ENCODE measurements at places on chromosomes 3 and 15.

GRCh38 chr15:40511093-40511471 lies 40.3 kb downstream of the CHST14 start:
- DNase-seq, result peak; percentile 23

DNA sequence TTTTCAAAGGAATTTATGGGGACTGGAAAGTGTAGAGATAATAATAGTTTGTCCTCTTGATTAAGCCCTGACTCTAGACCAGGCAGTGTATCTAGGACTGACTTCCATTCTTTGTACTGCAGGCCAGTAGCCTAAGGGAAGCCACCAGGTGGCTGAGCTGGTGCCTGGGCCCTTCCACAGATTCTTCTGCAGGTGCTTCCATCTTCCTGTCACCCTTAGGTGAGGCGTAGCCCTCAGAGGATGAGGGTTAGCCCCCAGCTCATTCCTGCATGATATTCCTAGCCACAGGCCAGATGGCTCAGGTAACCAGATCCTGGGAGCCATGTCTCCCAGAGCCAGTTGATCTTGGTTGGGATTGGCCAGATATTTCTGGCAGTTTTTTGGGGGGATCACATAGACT lies 169.0 kb upstream of the IL12A start:
- no peak for DNase-seq

- DNase-seq, result peak; percentile 54
These were observed 193.0 kb downstream of the ATP10A start for GRCh38 chr15:25670025-25670554.

GRCh38 chr3:116034794-116035193 lies 410.5 kb downstream of the LSAMP start:
- no peak for DNase-seq

GRCh38 chr3:31533169-31534064 lies 692 bp downstream of the STT3B start:
- peak; percentile 84 for DNase-seq

- no peak for DNase-seq
These were observed 478.9 kb downstream of the NLGN1 start for GRCh38 chr3:173876476-173876875.

- no peak for DNase-seq
These were observed 298.5 kb downstream of the DIPK2A start for GRCh38 chr3:144270100-144270499.

DNA sequence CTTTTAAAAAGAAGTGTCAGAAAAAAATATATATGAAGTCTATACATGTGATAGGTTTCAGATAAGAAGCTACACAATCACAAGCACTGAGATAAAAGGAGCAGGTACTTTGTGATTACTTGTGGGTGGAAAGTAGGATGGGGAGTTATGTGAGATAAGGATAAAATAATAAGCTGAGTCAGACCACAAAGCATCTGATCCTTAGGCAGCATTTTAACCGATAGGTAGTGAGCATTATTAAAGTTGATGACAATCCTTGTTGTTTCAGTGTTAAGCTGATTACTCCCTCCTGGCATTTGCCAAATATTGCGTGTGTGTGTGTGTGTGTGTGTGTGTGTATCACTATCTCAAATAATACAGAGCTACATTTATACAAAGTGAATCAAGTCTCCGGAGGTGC lies 483.1 kb downstream of the NAALADL2 start:
- peak; percentile 32 for DNase-seq

Measured in small intestine (tissue), 16 donors.